Activated CD8-positive, alpha-beta T cell treated with anti-CD3 and anti-CD28 coated beads, Interleukin-2, amount 10 ng/mL, durations not matched to agents 7 days and 5 days (primary cell): ENCODE measurements at places on chromosomes 6 and 20. TPM values are rescaled to one million over a fixed set of nuclear protein-coding genes. Genes with fewer than 3 reads are reported as not detected.

DNA sequence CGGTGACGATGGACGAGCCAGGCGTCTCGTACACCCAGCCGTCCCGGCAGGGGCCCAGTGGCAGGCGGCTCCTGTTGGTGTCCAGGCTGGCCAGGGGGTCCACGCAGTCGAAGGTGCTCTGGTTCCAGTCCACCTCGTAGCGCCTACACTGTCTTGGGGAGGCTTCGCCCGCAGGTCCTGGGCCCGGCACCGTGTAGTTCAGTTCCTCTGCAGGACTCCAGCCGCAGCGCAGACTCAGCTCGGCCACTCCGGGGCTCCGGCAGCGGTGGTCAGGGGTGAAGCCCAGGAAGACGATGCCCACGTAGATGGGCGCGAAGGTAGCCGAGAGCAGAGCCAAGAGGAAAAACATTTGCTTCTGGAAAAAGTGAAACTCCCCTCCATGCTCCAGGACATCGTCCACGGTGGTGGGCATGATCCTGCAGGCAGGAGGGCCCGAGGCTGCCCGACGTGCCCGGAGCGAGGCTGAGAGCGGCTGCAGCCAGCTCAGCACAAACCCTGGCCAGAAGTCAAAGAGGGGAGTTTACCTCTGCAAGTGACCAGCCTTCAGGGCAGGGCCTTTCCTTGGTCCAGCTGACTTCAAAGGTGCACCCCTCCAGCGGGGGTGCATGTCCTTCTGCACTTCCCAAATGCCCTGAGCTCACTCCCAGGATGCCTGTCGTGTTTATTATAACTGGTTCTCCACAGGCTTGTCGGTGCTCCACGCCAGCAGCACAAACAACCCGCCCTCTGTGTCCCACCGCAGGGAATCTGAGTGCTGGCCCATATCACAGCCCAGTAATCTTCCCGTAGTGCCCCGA is at the start of gene SLC22A2:
Gene SLC22A2 (minus strand): TSS at position 476 of the 797 bp plus-strand sequence. CDS start 64 bp downstream, at position 412.
- no peak for DNase-seq

DNA sequence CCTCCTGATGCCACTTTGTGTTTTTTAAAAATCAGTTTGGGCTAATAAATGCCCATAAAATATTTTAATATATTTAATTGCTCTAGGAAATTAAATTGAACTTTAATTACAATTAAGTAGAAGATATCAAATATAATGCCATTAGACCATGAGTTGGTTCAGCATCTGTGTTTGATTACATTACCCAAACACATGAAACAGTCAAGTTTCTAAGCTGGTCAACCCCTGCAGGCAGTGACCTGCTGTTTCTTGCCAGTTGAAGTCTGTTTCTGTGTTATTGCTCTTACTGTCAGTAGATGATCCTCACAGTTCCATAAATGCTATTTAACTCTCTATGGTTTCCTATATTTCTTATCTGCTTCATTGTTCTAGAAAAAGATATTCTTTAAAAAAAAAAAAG is 9.7 kb upstream of the TENT5A start:
- no peak for DNase-seq

DNA sequence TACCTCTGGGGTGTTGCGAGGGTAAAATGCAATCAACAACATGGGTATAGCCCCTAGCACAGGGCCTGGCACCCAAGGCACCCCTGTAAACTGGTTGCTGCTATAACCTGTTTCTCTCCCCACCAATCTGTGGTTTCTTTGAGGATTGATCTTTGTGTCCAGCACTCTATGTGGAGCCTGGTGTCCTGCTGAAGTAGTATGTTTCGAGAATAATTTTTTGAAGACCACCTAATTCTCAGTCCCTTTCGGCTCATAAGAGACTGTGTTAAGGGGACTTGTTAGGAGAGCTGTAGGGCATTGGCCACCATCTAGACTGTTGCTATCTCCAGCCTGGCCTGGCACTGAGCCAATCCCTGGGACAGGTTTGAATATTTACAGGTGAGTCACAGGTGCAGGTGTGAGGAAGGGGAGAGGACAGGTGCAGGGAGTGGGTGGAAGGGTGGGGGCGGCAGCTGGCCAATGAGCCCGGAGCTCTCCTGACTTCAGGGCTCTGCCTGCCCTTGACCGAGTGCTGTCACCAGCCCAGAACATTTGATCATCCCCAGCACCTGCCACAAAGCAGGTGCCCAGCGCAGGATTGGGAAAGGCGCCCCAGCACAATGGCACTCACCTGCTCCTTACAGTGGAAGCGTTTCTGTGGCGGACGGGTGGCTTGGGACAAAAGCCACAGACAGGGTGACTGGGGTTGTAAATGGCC is 8.1 kb upstream of the C20orf144 start:
- no peak for DNase-seq

DNA sequence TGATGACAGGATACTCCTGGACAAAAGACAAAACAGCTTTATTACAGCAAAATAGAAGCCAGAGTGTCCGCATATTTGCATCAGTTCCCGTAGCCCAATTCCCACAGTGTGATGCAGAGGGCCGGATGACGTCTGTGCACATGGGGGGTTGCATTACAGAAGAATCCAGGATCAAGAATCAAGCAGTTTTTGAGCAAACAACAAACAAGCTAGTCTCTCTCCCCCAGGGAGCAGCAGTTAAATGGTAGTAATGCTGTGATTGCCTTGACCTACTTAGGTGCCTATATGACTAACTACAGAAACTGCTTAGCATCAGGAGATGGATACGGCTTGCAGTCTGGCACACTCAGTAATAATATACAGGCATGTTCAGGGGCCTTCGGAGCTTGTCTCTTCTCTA is 3.2 kb upstream of the SDHAF4 start:
- no peak for DNase-seq

GRCh38 chr6:25193460-25194171 is 85.6 kb upstream of the CARMIL1 start:
- DNase-seq: no peak

GRCh38 chr6:158283304-158283980 is 28.8 kb upstream of the TULP4 start:
- peak; percentile 29 for DNase-seq

DNA sequence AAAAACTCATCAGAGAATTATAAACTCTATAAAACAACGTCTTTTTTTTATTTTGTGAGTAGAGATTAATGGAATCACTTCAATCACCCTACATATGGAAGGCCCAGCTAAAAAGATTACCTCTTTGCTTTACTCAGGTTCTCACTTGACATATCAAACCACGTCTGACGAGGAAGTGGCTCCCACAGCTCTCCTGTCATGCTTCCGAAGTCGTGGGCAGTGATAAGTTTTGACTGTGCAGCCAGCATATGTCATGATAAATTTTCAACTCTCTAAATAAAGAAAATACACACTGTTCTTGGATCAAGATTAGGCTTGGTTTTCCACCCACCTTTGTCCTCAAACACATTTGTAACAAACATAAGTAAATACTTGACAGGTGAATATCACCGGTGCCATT is 279.5 kb upstream of the RNF217 start:
- no peak for DNase-seq

GRCh38 chr20:35618263-35619131 is 2.9 kb downstream of the SPAG4 start:
- peak; percentile 41 for DNase-seq

GABRR1 gene
- total RNA-seq: not detected

LRRC1 gene
- 4.2 TPM for total RNA-seq

MARCKS gene
- total RNA-seq: 0.05 TPM

GPX6 gene
- total RNA-seq: not detected

DNA sequence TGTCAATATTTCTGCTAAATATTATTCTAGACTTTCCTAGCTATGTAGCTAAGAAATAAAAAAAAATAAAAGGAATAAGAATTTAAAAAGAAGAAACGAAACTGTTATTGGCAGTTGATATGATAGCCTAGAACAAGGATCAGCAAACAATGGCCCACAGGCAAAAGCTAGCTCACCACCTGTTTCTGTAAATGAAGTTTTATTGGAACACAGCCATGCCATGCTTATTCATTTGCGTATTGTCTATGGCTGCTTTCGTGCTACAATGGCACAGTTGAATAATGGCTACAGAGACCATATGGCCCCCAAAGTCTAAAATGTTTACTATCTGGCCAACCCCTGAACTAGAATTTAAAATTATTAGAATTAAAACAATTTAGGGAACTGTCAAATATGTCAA is 952.6 kb upstream of the MAP3K7 start:
- DNase-seq: no peak

DNA sequence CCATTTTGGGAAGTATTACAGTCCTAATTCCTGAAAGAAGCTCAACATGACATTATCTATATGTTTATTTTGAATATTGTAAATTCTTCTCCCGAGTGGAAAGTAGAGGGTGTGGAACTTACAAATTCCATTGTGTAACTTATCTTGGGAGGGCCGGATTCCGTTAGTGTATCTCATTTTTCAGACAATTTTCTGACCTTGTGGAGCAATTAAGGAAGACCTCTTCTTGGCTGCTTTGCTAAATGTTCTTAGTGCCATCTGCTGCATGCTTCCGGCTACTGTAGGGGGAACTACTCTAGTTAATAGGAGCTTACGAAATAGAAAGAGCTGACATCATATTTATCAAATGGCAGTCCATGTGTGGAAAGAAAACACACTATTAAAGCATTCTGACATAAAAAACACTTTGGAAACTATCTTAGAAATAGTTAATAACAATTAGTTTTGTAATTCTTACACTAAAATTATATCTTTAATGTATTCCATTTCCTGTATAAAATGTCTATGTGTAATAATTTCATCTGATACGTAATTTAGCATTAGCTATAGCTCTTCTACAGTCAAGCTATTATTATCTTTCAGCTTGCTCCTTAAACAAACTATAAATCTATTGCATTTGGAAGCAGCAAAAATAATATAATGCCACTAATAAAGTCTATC is 41.5 kb upstream of the KCNQ5 start:
- no peak for DNase-seq

DNA sequence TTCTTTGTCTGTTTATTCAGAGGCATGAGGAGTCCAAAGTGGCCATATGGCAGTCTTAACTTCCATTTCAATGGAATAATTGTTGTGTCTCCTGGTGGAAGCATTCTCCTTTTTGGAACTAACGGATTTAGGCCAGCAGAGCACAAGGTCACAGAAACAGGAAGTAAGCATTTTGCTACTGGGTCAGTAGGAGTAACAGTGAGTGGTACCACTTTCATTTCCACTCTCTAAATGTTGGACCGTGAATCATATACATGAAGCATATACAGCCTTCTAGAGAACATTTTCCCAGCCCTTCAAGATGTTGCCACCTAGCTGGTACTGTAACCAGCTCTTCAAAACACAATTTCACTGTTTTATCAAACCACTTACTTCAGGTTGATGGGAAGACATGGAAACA is 182.8 kb downstream of the EYS start:
- no peak for DNase-seq

GRCh38 chr6:43891072-43891870 is 121.3 kb downstream of the VEGFA start:
- DNase-seq: no peak

DNA sequence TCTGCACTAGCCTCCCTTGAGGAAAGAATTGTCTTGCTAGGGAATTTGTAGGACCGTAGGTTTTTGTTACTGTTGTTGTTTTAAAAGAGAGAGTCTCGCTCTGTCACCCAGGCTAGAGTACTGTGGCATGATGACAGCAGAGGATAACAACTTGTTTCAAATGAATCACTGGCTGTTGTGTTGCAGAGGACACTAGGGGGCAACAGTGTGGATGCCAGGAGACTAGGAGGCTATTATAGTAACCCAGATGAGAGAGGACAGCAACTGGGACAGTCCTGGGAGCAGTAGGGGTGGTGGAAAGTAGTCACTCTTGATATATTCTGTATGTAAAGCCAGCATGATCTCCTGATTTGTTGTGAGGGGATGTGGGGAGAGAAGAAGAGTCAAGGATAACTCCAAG is 41.8 kb upstream of the LAMA4 start:
- DNase-seq: no peak

MACROD2 gene
- 0.08 TPM for total RNA-seq

TMEM200A gene
- total RNA-seq: 2.7 TPM

PCK1 gene
- total RNA-seq: not detected

DNA sequence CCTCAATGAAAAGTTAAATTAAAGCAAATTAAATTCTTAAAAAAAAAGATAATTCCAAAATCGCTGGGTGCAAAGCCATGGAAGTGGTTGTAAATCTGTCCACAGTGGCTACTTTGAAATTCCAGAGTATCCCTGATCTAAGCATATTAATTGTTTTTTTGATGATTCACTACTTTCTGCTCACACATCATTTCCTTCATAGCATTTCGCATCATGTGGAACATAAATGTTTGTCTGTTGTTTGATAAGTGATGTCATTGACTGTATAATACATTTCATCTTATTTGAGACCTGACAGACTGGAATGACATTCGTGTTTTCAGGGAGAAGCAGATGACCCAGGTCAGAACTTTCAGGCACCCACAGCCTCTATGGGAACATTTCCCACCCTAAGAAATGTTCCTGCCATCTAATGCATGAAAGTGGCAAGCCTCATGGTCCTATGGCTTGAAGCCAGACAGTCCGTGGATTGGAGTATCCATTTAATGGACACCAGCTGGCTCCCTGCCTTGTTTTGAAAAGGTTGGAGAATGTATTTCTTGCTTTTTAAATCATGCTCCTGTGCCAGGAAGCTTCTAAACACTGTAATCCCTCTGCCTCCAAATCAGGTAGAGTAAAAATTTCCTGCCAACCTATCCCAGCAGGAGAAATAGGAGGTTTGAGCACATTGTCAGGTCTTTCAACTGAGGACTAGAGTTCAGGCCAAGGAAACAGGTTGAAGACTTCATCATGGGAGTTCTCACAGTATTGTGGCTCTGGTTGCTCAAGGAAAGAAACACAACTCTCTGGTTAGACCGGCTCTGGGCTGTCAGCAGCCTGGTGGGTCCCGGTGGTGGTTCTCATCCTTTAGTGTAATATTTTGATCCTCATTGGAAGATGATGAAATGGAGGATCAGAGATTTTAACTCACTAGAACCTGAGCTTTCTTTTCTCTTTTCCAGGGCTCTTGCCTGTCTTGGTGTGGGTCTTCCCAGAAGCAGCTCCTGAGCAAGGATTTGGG is 157.9 kb downstream of the SLC24A3 start:
- no peak for DNase-seq

DNA sequence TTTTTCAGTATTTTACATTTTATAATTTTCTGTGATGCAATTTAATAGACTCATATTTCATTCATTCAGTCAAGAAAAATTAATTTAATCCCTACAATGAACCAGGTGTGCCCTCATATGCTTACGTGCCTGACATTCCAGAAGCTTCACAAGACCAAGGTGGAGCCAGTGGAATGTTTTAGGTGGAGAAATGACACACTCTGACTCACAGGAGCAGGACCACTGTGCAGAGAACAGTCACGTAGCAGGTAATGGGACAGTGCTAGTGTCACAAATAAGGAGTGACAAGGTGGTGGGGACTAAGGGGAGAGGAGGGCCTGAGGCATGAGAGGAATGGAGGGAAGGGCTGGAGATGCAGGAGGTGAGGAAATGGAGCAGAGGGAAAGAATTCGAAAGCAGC is 37.0 kb upstream of the HLA-G start:
- DNase-seq: no peak

FUCA2 gene
- 10.7 TPM for total RNA-seq

TSPO2 gene
- not detected for total RNA-seq
